Activated T-helper 1 cell treated with anti-CD3 and anti-CD28 coated beads, Interleukin-12 subunit alpha, Interleukin-12 subunit beta, Interleukin-2, Interleukin-4 antibody, amounts not matched to agents 30 ng/mL and 10 ng/mL and 1 ng/mL, durations not matched to agents 14 hours and 24 hours and 36 hours (primary cell): ENCODE measurements at places on chromosomes 3 and 15. TPM values are rescaled to one million over a fixed set of nuclear protein-coding genes. Genes with fewer than 3 reads are reported as not detected.

GRCh38 chr3:112101916-112102315, 15.7 kb downstream of the C3orf52 start:
- H3K4me1 ChIP-seq: peaks cover 18% of the 10 kb centered on the region
- no peak overlapping the region for H3K4me3 ChIP-seq
- H3K36me3 ChIP-seq: peaks cover 27% of the 10 kb centered on the region
- H3K27me3 ChIP-seq: no peaks in the 10 kb centered on the region
- H3K27ac ChIP-seq: no peak overlapping the region
- DNase-seq: no peak

The TRPM1 gene
- total RNA-seq: not detected in 2 replicates

GRCh38 chr3:152964911-152965609, 130.1 kb downstream of the P2RY1 start:
- no peak overlapping the region for H3K27ac ChIP-seq
- H3K4me1 ChIP-seq: no peaks in the 10 kb centered on the region
- no peak for DNase-seq
- H3K36me3 ChIP-seq: no peaks in the 10 kb centered on the region
- no peaks in the 10 kb centered on the region for H3K27me3 ChIP-seq

The GOLGA8Q gene
- total RNA-seq: 1.1 and 2.0 TPM in 2 replicates

DNA sequence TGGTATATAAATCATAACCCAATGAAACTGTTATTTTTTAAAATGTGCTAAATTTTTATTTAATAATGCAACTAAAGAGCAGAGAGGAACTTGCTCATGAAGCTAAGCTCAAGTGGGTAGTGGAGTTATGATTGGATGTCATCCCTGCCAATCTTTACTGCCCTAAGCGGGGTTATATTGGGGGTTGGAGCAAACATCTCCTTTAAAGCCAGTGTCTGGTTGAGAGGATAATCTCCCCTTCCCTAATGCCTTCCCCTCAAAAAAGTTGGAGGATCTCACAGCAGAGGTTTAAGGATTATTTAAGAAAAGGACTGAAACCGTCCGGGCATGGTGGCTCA, 32.1 kb upstream of the CLASP2 start:
- no peak for DNase-seq
- H3K27me3 ChIP-seq: peaks cover 2% of the 10 kb centered on the region
- H3K4me1 ChIP-seq: peaks cover 7% of the 10 kb centered on the region
- H3K4me3 ChIP-seq: no peak overlapping the region
- no peaks in the 10 kb centered on the region for H3K36me3 ChIP-seq

- no peaks in the 10 kb centered on the region for H3K4me1 ChIP-seq
- H3K4me3 ChIP-seq: no peak overlapping the region
- H3K27me3 ChIP-seq: no peaks in the 10 kb centered on the region
- no peak overlapping the region for H3K27ac ChIP-seq
Measured at GRCh38 chr3:70813311-70813710, 500.9 kb upstream of the MDFIC2 start.

- no peaks in the 10 kb centered on the region for H3K4me1 ChIP-seq
- no peak for DNase-seq
- H3K4me3 ChIP-seq: no peak overlapping the region
- peaks cover 2% of the 10 kb centered on the region for H3K27me3 ChIP-seq
Measured at GRCh38 chr15:66833371-66833770, 131.3 kb downstream of the SMAD6 start.

The PLCH1 gene
- total RNA-seq: 0.10 and 0.16 TPM in 2 replicates

- H3K36me3 ChIP-seq: no peaks in the 10 kb centered on the region
- H3K4me1 ChIP-seq: no peaks in the 10 kb centered on the region
- peaks cover 1% of the 10 kb centered on the region for H3K27me3 ChIP-seq
Measured at GRCh38 chr3:113339616-113340244, 101.6 kb downstream of the CFAP44 start.

- peak; percentile 81 for DNase-seq
- no peaks in the 10 kb centered on the region for H3K27me3 ChIP-seq
Measured at GRCh38 chr3:50600841-50601591, 10.6 kb downstream of the CISH start.

The GHSR gene
- not detected in 2 replicates for total RNA-seq

DNA sequence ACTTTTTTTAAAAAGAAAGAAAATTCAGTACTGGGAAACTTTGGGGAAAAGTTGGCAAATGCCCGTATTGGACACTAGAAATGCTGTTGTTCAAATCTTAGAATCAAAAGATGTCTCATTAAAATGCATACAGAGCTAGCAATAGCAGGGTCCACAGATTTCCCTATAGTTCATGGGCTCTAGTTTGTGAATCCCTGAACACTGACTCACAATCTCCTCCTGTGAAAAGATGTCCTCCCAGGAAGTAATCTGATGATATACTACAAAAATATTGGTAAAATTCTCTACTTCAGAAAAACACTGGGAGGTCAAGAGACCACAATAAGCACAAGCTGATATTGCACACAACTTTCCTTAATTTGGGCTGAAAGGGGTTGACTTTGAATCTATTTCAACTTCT, 568.4 kb upstream of the ZNF385D start:
- no peaks in the 10 kb centered on the region for H3K4me1 ChIP-seq
- H3K4me3 ChIP-seq: no peak overlapping the region
- H3K36me3 ChIP-seq: no peaks in the 10 kb centered on the region
- no peaks in the 10 kb centered on the region for H3K27me3 ChIP-seq

The OR5K1 gene
- total RNA-seq: not detected in 2 replicates

The SEMA6D gene
- total RNA-seq: not detected in 2 replicates

GRCh38 chr3:64666171-64666588, 21.6 kb downstream of the ADAMTS9 start:
- no peak overlapping the region for H3K27ac ChIP-seq
- DNase-seq: no peak
- no peaks in the 10 kb centered on the region for H3K27me3 ChIP-seq

The GOLGA6L7 gene
- not detected in 2 replicates for total RNA-seq

The CCDC54 gene
- not detected in 2 replicates for total RNA-seq

The NFKBIZ gene
- 72.4 and 79.7 TPM in 2 replicates for total RNA-seq

- H3K4me3 ChIP-seq: no peak overlapping the region
- peaks cover 5% of the 10 kb centered on the region for H3K36me3 ChIP-seq
- H3K27me3 ChIP-seq: peaks cover 4% of the 10 kb centered on the region
- no peak for DNase-seq
- H3K27ac ChIP-seq: no peak overlapping the region
Measured at GRCh38 chr15:99321468-99321867, 70.2 kb downstream of the LRRC28 start.

The CDCP1 gene
- 0.98 and 1.2 TPM in 2 replicates for total RNA-seq

GRCh38 chr3:142270407-142270806, 45.0 kb upstream of the GK5 start:
- peak; percentile 49 for DNase-seq
- peaks cover 20% of the 10 kb centered on the region for H3K4me1 ChIP-seq
- H3K27ac ChIP-seq: peak overlapping the region; percentile 65
- H3K36me3 ChIP-seq: no peaks in the 10 kb centered on the region

DNA sequence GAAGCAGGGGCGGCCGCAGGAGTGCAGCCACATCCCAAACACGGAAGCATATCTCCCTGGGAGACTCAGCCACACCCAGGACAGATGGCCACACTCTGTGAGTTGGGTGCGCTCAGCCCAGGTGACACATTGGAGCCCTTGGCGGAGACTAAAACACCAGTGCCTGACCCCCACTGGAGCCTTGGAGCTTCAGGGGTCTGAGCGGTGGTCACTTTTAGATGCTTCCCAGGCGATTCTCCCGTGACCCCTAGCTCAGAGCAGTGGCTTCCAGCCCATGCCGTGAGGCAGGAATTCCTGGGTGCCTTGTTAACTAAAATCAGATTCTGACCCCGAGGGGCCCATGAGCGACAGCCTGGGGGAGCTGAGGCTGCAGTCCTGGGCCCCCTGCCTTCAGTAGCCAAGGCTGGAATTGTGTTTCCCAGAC, 54.5 kb downstream of the PLXNA1 start:
- H3K4me1 ChIP-seq: no peaks in the 10 kb centered on the region
- H3K36me3 ChIP-seq: no peaks in the 10 kb centered on the region
- H3K4me3 ChIP-seq: no peak overlapping the region
- no peak for DNase-seq
- H3K27me3 ChIP-seq: peaks cover 2% of the 10 kb centered on the region

- H3K27me3 ChIP-seq: no peaks in the 10 kb centered on the region
- H3K4me1 ChIP-seq: no peaks in the 10 kb centered on the region
- no peak for DNase-seq
- no peak overlapping the region for H3K4me3 ChIP-seq
- H3K36me3 ChIP-seq: no peaks in the 10 kb centered on the region
Measured at GRCh38 chr3:8204853-8205650, 296.6 kb upstream of the LMCD1 start.

DNA sequence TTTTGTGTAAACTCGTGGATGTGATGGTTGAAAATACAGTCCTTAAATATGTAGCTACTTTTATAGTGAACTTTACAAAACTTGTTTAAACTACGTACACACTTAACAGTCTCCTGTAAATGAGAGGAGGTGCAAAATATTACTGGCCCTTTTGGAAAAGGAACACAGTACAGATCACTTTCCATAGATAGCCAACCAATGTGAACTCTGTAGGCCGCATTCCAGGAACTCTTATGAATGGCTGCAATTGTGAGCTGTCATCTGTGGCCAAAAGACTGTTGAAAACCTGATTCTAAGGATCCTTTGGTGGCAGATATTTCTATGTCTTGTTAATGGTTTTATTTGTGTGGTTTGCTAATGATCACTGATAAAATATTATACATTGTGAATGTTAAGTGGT, 6.2 kb downstream of the TSC22D2 start:
- no peak for DNase-seq
- peak overlapping the region; percentile 63 for H3K4me3 ChIP-seq
- no peak overlapping the region for H3K27ac ChIP-seq
- no peaks in the 10 kb centered on the region for H3K27me3 ChIP-seq
- peaks cover 71% of the 10 kb centered on the region for H3K4me1 ChIP-seq

The GMNC gene
- not detected in 2 replicates for total RNA-seq

GRCh38 chr15:55197362-55197705, 593 bp upstream of the RSL24D1 start:
- H3K4me1 ChIP-seq: no peaks in the 10 kb centered on the region
- no peak for DNase-seq
- peaks cover 24% of the 10 kb centered on the region for H3K36me3 ChIP-seq
- no peak overlapping the region for H3K4me3 ChIP-seq
- H3K27me3 ChIP-seq: no peaks in the 10 kb centered on the region

The WNT7A gene
- total RNA-seq: not detected in 2 replicates

The MYO9A gene
- 15.2 and 16.4 TPM in 2 replicates for total RNA-seq
